Glomerular endothelial cell (primary cell): ENCODE measurements at places on chromosomes 11 and 22.

DNA sequence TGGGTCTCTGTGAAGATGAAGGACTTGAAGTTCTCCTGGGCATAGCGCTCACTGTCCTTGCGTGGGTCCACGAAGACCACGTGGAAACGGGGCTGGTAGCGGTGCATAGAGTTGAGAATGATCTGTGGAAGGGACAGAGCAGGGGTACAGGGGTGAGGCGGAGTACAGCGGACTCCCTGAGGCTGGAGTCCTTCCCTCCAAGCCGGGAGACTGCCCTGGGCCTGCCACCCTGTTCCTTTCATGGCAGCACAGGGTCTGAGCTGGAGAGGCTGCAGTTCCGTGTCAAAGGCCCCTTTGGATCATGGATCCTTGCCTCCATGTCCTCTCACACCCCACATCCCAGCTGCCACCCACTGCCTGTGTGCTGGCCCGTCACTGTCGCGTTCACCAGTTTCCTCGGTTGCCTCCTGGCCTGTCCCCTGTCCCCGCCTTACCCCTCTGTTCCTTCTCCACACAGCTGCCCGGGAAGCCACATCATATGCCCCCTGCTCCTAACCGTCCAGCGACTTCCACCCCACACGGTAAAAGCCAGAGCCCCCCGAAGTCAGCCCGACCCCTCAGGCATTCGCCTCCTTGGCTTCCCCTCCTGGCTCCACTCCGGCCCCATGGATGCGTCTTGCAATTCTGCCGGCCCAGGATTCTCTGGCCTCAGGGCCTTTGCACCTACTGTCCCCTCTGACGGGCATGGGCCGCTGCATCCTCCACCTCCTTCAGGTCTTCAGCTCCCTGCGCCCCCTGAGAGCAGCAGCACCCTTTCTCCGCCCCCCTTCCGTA is 3.4 kb upstream of the NUDT8 start:
- DNase-seq, result no peak

- DNase-seq, result peak; percentile 88
These were observed 19.2 kb downstream of the XRRA1 start for GRCh38 chr11:74929431-74930363.

GRCh38 chr22:29907753-29908515 is 25.0 kb downstream of the MTMR3 start:
- peak; percentile 85 for DNase-seq

DNA sequence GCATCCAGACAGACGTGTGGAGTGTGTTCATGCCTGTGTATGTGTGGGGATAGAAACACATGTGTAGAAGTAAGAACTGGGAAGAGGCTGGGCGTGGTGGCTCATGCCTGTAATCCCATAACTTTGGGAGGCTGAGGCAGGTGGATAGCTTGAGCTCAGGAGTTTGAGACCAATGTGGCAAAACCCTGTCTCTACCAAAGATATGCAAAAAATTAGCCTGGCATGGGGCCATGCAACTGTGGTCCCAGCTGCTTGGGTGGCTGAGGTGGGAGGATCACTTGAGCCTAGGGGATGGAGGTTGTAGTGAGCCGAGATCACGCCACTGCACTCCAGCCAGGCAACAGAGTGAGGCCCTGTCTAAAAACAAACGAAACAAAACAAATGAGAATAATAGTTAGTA is 1166.6 kb downstream of the TBC1D22A start:
- no peak for DNase-seq

GRCh38 chr11:89327885-89328284 is 150.2 kb downstream of the TYR start:
- DNase-seq, result no peak

DNA sequence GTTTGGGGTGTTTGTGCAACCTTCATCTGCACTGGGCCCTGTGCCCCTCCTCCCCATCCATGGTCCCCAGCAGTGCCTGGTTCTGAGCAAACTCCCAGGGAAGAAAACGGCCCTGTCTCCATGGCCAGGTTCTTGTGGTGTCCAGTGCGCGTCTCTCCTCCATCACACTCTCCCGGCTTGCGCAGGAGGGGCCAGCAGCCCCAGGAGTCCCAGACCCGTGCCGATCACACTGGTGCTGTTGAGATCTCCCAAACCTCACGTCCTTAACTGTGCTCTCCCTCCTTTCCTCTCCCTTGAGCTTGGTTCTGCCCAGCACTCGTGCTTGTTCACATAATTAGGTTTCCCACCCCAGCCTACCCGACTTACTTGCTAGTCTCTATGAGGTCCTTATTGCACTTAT is 10.9 kb upstream of the GRK2 start:
- no peak for DNase-seq
